Activated T-helper 2 cell treated with anti-CD3 and anti-CD28 coated beads, Interferon-gamma antibody, Interleukin-2, Interleukin-4, amounts not matched to agents 10 μg/mL and 5 μg/mL and 100 μg/mL, durations not matched to agents 14 hours and 24 hours and 36 hours (primary cell): ENCODE measurements at places on chromosomes 13 and 19. TPM values are rescaled to one million over a fixed set of nuclear protein-coding genes. Genes with fewer than 3 reads are reported as not detected.

The TMEM255B gene
- total RNA-seq: 2.1 and 2.2 TPM in 2 replicates

The KLK3 gene
- total RNA-seq: not detected in 2 replicates

The RXFP2 gene
- total RNA-seq: not detected in 2 replicates

The LMTK3 gene
- 3.1 and 5.1 TPM in 2 replicates for total RNA-seq

The LPAR2 gene
- 28.9 and 29.8 TPM in 2 replicates for total RNA-seq

The ZNF726 gene
- 10.3 and 11.6 TPM in 2 replicates for total RNA-seq

The KLK1 gene
- 3.0 and 3.5 TPM in 2 replicates for total RNA-seq

The ATP8B3 gene
- 11.3 and 11.5 TPM in 2 replicates for total RNA-seq

The ADAMTSL5 gene
- 4.9 and 6.4 TPM in 2 replicates for total RNA-seq

The NKG7 gene
- total RNA-seq: 332 and 342 TPM in 2 replicates

The SIGLEC7 gene
- total RNA-seq: not detected in 2 replicates

The ZNF799 gene
- 3.8 and 5.3 TPM in 2 replicates for total RNA-seq

The METTL21C gene
- not detected in 2 replicates for total RNA-seq

The PROZ gene
- not detected in 2 replicates for total RNA-seq

The MATK gene
- total RNA-seq: 25.4 and 27.5 TPM in 2 replicates

The AMER2 gene
- total RNA-seq: not detected in 2 replicates

The ELAVL3 gene
- 0.84 TPM in 1 of 2 replicates, not detected in the other for total RNA-seq
